Anterior cingulate cortex (tissue), 58 donors: ENCODE measurements at places on chromosomes 6 and 20.

DNA sequence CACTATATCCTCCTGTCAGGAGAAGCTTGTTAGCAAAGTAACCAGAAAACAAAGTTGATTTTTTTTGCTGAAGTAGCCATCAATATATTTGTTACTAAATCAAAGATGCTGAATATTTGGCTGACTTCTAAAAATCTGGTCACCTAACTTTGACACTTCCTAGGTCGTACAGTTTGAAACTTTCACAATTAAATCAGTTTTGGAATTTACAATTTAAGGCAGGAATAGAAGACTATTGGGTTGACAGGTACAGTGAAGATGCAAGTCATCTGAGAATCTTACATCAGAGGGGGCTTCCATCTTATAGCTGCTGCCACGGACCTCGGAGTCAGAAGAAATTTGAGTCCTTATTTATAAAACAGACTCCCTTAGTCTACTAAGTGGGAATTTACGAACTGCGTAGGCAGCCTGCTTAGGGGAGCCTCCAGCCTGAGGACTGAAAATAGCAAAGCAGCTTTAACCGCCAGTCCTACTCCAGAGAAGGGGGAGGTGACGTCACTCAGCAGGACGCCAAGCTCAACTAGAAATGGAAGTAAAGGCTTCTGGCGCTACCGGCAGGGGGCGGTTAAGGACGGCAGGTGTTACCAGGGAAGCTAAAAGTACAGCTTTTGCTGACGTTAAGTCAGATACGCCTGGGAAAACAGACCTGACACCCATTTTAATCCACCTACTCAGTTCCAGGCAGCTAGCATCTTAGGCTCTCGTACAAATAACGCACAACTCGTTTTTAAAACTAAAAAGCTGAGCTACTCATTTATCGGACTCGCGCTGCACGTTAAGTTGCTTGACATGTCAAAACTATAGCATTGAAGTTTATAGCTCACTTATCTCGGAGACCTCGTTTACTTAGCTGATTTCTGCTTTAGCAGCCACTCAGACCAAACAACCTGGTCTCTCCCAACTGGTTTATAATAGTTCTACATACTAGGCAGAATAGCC is 61.1 kb upstream of the HFE start:
- DNase-seq, result peak; percentile 75

DNA sequence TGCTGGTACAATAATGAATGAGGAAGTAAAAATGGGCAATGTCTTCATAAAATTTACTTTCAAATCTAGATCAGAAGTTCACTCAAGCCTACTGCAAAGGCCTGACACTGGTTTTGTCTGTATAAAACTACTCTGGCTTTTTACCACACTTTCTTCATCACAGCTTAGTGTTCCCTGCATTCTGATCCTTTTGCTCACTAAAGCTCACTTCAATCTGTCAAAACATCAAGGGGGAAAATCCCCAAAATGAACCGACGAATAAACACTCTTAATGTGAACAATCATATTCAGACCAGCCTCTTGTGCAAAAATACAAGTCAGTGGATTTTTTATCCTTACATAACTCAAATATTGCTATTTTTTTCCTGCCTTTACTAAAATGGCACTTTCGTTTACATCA is 98.5 kb downstream of the PRDM1 start:
- DNase-seq, result no peak

GRCh38 chr6:16653226-16653625 is 108.0 kb downstream of the ATXN1 start:
- DNase-seq, result no peak

- DNase-seq, result no peak
These were observed 348.1 kb upstream of the SOX4 start for GRCh38 chr6:21245488-21245887.

DNA sequence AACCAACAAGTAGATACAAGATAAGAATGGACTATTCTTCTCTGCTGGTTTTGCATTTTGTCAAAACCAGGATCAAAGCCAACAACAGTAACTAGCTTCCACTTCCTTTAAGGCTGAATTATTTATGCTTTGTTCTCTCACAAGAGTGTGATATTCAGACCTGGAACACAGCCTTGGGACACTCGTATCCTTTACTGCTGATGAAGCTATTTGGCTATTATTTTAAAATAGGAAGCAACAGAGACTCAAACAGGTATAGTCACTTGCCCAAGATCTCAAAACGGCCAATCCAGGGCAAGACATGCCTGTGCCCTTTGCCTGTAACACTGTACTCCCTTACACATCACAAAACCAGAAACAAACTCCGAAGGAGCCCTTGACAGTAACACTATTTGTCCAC is 19.9 kb downstream of the SPTLC3 start:
- DNase-seq, result no peak

- peak; percentile 36 for DNase-seq
These were observed 9.9 kb downstream of the SNTA1 start for GRCh38 chr20:33433465-33434234.

- DNase-seq, result no peak
These were observed 6.0 kb upstream of the RAB22A start for GRCh38 chr20:58303547-58303946.

- no peak for DNase-seq
These were observed 108.0 kb upstream of the C6orf118 start for GRCh38 chr6:165417278-165417865.

DNA sequence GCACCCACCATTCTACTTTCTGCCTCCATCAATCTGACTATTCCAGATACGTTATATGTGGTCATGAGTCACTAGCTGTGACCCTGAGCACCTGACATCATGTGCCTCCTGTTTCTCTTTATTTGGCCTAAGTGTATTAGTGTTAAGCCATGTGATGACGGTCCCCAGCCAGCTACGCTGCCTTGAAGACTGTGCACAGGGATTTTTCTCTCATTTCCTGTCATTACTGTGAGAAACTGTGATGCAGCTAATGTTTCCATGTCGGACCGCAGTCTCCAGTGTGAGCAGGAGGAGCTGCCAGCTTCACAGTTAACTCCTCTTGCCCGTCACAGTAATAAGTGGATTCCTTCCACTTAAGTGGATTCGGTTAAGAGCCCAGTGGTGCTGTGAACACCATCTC is 9.9 kb upstream of the SPATS1 start:
- DNase-seq, result no peak

GRCh38 chr6:46128476-46128875 is 1.3 kb upstream of the ENPP4 start:
- DNase-seq, result no peak

DNA sequence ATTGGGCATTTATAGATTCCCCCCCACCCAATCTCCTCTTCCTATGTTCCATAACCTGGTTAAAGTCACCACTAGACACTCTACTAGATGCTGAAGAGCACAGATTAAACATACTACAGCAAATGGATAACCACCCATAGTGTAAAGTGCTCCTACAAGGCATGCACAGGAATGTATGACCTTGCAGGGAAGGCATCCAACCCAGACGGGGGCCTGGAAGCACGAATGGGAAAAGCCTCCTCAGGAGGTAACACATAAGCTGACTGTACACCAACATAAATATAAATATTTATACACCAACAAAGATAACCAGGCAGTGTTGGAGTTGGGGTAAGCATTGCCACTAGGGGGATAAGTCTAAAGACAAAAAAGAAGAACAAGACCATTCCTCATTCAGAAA is 691.7 kb downstream of the GRIK2 start:
- no peak for DNase-seq

- DNase-seq, result no peak
These were observed 95.3 kb upstream of the RSPO3 start for GRCh38 chr6:127023001-127023778.

GRCh38 chr6:111113336-111114086 is 26.2 kb downstream of the SLC16A10 start:
- peak; percentile 24 for DNase-seq

- DNase-seq, result no peak
These were observed 677.6 kb upstream of the ID4 start for GRCh38 chr6:19159561-19159960.

- DNase-seq, result no peak
These were observed 11.2 kb upstream of the C20orf144 start for GRCh38 chr20:33650753-33651561.

- DNase-seq, result no peak
These were observed 42.6 kb downstream of the TSBP1 start for GRCh38 chr6:32329141-32329540.

DNA sequence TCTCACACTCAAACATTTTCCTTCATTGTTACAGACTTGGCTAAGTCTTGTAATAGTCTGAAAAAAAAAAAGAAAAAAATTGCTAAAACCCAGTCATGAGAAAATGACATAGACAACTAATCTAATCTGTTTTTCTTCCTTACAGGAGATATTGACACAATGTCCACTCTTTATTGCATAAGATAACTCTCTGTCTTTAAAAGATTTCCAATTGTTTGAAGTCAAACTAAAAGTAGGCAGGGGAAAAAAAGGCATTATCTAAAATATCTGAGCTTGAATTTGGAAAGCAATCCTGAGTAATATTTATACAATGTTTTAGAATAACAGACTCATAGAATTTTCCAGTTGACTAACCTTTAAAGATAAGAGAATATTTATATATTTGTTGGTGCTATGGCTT is 233.0 kb upstream of the CEP162 start:
- no peak for DNase-seq

- no peak for DNase-seq
These were observed 30.4 kb upstream of the CD93 start for GRCh38 chr20:23116311-23117089.

DNA sequence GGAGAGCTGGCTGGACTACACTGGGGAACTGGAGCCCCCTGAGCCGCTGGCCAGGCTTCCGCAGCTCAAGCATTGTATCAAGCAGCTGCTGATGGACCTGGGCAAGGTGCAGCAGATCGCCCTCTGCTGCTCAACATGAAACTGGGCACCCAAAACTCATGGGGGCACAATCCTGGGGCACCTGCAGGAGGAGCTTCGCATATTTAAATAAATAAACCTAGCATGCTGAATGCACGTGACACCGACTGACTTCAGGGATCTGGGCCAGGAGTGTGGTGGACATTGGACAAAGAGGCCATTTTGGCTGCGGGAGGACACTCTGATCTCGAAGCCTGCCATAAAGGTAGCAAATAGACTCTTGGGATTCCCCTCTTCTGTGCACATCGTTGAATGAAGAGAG is 6.8 kb downstream of the SCAND1 start:
- no peak for DNase-seq

GRCh38 chr6:34656378-34657036 is 40.1 kb downstream of the ILRUN start:
- no peak for DNase-seq

DNA sequence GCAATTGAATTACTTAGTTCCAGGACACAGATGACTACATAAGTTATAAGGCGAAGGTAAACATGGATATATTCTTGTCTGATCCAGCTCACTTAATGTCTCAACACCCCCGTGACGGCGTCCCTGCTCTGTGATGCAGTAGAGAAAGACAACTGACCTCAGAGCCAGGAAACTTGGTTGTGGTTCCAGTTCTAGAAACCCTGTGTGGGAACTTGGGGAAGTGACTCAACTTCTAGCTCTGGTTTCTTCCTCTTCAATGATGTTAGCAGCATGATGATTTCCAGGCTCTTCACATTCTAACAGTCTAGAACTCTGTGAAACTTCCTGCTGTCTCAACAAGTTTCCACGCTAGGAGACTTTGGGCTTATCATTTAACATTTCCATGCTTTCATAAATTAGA is 18.4 kb downstream of the LAMA4 start:
- DNase-seq, result no peak

DNA sequence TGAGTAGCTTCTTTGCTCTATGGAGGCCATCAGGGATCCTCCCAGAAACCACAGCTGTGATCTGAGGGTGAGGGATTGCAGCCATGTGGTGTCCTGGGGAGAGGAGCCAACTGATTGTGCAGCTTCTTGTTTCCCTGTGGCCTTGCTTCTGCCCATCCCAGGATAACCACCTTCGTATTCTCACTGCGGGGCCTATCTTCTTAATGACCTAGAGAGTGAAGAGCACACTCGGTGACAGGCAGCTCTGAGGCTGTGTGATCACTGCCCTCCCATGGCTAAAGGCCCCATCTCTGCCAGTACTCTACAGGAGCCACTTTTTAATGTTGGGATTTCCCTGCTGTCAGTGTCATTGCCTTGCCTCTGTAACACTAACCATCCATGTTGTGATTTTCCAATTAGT is 5.3 kb upstream of the RAET1L start:
- DNase-seq, result no peak

DNA sequence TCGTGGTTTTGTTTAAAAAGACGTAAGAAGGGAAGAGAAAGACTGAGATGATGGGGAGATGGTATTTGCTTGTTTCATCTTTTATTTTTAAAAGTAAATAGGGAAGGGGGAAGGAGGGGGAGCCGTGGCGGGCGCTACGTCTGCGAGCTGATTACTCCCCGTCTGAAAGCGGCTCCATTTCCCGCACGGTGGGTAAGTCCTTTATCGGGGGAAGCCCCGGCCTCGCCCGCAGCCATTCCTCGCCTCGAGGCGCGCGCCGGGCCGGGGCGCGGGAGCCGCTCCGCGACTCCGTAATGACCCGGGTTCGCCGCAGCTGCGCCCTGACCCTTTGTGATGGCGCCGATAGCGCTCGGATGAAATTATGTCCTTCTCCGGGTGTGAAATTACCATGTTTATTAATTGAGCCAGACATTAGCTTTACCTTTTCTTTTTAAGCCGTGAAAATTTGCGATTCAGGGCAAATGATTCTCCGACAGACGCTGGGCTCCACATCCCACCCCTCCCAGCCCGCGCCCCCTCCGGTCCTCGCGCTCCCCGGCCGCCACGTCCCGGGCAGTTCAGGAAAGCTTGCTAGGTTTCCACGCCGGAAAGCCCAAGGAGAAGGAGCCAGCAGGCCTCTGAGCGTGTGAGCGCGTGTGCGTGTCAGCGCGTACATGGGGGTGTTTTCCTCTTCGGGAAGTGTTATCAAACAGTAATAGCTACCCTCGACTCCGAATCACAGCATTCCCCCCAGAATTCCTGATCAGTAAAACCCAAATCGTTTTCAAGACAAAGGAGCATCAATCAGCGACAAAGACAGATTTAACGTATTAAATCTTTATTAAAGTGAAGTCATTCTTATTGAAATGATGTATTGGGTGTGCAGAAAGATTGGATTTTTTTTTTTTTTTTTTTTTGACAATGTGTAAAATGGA is 30.0 kb downstream of the TFAP2A start:
- DNase-seq, result no peak

DNA sequence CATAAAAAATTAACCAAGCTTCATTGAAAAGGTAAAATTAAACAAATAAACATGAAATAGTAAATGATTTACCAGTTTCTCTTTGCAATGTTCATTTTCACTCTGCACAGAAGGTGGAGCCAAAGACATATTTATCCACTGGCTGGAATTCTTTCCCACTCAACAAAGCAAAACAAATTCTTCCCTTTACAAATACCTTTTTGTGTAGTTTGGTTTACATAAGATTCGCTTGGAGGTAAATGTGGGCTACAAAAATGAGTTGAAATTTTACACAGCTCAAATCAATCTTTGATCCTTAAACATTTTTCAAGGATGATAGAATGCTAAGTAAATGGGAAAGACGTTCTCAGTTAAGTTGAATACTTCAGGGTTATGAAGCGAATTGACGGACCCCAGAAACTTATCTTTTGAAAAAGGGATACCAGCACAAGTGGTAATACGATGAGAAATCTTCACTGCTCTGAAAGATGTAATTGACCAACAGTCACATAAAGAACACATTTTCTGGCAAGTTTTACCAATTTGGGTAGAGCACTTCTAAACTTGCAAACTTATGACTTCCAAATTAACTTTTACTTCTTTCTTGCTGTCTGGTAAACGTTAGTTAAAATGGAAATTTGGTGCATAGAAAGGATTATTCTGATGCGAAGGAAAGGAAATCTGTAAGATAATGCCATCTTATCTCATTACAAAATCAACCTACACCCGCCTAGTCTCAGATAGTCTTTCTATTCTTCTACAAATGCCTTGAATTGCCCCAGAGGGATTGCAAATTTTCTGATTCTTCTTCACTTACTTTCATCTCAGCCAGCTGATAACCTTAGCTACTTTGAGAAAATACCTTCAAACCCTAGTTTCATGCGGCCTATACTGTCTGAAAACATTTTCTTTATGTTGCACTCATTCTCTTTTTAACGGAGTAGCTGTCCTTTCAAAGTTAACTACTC is 4.7 kb upstream of the GJA1 start:
- no peak for DNase-seq
